ENCODE measurements at places on chromosomes 16 and 17. TPM values are rescaled to one million over a fixed set of nuclear protein-coding genes. Genes with fewer than 3 reads are reported as not detected.

IGF2BP1 gene
- total RNA-seq = not detected

DNA sequence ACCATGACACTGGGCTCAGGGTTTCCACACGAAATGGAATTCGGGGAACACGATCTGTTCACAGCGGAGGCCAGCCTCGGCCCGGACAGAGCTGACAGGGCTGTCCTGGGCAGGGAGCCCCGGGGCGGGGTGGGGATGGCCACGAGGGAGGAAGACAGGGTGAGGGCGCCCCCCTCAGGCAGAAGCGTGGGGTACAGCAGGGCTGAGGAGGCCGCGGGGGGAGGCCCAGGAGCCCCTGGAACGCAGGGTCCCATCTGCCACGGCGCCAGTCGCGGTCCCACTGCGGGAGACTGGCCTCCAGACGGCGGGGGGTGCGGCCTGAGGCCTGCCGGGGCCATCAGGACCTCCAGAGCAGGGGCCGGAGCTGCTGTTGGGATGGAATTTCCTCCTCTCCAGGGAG lies 75.9 kb downstream of the LMF1 start:
- H3K27me3 ChIP-seq = no peaks in the 10 kb centered on the region
- H3K36me3 ChIP-seq = no peaks in the 10 kb centered on the region
- no peak for DNase-seq
- H3K4me3 ChIP-seq = no peak overlapping the region
- H3K4me1 ChIP-seq = no peaks in the 10 kb centered on the region

DNA sequence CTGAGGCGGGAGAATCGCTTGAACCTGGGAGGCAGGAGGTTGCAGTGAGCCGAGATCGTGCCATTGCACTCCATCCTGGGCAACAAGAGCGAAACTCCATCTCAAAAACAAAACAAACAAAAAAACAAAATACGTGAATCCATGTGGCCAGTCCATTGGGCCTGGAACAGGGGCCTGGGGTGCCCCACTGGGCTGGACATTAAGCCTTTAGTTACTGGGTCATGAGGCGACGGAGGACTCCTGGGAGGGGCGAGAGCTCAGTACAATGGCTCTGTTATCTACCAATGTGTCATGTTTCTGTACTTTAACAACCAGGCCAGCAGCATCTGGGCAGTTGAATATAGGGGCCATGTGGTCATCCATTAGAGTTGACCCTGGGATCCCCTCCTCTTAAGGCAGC lies 18.9 kb upstream of the CLEC18A start:
- H3K27ac ChIP-seq = no peak overlapping the region
- peaks cover 54% of the 10 kb centered on the region for H3K36me3 ChIP-seq
- no peak for DNase-seq
- H3K27me3 ChIP-seq = no peaks in the 10 kb centered on the region

DNA sequence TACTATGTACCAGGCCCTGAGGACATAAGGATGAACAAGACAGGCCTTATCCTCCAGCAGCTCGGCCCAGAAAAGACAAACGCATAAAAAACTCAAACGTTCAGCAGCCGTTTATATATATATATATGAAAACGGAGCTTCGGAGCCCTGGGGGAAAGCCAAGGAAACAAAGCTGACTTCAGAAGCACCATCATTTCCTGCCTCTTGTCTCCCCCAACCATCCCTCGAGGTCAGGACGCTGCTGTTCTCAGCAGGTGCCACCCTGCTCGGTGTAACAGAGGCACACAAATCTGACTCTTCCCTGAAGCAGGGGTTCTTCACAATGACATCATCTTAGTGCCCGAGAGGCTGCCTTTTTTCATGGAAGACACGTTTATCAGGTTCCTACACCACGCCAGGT lies 146.9 kb downstream of the ZNF423 start:
- H3K27ac ChIP-seq = no peak overlapping the region
- no peak overlapping the region for H3K4me3 ChIP-seq
- no peaks in the 10 kb centered on the region for H3K27me3 ChIP-seq
- no peaks in the 10 kb centered on the region for H3K36me3 ChIP-seq
- H3K4me1 ChIP-seq = no peaks in the 10 kb centered on the region
- DNase-seq = no peak

- H3K4me1 ChIP-seq = no peaks in the 10 kb centered on the region
- H3K27ac ChIP-seq = no peak overlapping the region
- no peaks in the 10 kb centered on the region for H3K36me3 ChIP-seq
- no peak overlapping the region for H3K4me3 ChIP-seq
Measured at GRCh38 chr16:48526058-48526957, 83.7 kb downstream of the N4BP1 start.
